ENCODE measurements at places on chromosomes 12 and 14.
A peak's percentile ranks its signal among the peaks of the same experiment; 100 is the strongest.

DNA sequence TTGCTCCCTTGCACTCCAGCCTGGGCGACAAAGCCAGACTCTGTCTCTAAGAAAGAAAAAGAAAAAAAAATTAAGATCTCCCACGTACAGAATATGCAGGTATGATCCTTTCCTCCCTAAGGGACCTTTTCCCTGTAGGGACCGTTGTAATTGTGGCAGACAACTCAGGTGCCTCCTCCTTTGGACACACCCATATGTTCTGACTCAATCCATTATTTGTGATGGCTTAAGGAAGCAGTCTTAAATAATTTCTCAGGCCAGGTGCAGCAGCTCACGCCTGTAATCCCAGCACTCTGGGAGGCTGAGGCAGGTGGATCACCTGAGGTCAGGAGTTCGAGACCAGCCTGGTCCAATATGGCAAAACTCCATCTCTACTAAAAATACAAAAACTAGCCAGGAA, 53.1 kb downstream of the TMCC3 start:
- DNase-seq: no peak

DNA sequence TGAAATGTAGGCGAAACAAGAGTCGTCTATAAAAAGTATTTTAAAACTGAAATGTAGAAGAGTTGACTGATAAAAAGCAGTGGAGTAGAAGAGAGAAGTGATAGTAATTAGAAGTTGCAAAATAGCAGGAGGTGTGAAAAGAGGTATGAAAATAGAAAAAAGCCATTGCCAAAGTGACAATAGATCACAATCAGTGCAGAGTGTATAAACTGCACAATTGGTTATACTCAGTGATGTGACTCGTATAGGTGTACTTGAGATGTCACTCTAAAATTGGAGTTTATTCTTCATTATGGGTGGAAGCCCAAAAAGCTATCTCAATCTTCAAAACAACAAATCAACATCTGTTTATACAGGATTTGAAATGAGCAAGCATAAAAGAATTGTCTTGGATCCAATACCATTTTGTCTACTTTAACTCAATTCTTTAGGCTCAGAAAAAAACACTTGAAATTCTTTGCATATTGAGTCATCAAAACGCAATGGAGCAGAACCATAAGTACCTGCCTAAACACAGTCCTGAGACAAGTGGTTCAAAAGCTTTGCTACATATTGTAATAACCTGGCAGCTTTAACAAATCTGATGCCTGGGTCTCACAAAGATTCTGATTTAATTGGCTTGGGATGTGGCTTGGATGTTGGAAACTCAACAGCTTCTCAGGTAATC, 8.8 kb downstream of the IKBIP start:
- DNase-seq: no peak

GRCh38 chr12:106387848-106388377, 30.4 kb downstream of the POLR3B start:
- no peak for DNase-seq

- DNase-seq: peak; percentile 48
Measured at GRCh38 chr14:103126873-103127304, 3.6 kb downstream of the TNFAIP2 start.

All from globus pallidus (tissue), 1 donor.